H9 (cell line): ENCODE measurements at places on chromosomes 2 and 18. TPM values are rescaled to one million over a fixed set of nuclear protein-coding genes. Genes with fewer than 3 reads are reported as not detected.

Gene CROCC2
- not detected in 2 replicates for total RNA-seq

GRCh38 chr18:64436111-64436510 is 287.2 kb upstream of the LINC00305 start:
- DNase-seq: no peak

DNA sequence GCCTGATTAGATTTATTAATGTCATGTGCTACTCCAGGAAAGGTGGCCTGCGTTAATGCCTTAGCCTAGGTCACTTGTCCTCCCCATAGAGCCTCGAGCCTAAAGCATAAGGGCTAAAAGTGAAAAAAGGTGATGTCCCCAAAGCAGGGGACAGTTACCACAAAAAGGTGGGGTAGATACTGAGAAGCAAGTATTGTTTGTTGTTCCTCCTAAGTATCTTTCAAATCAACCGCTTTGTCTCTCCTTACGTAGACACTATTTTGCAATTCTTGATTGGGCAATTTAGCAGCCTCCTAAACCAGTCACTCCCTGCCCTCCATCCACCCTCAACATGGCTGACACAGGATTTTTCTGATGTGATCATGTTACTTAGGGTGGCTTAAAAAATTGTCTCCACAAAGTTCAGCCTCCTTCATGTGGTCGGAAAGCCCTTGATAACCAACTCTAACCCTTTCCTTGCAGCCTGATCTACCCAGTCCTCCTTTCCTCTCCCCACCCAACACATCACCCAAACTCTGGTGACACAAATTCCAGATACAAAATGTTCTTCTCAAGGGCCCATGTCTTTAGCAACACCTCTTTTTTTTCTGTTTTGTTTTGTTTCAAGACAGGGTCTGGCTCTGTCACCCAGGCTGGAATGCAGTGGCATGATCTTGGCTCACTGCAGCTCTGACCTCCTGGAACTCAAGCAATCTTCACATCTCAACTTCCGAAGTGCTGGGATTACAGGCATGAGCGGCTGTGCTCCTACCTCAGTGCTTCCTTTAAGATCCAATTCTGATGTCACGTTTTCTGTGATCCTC is 6.9 kb downstream of the INHA start:
- DNase-seq: no peak

Gene FHL2
- total RNA-seq: 34.9 and 36.9 TPM in 2 replicates

Gene VAMP8
- total RNA-seq: 33.4 and 34.3 TPM in 2 replicates

DNA sequence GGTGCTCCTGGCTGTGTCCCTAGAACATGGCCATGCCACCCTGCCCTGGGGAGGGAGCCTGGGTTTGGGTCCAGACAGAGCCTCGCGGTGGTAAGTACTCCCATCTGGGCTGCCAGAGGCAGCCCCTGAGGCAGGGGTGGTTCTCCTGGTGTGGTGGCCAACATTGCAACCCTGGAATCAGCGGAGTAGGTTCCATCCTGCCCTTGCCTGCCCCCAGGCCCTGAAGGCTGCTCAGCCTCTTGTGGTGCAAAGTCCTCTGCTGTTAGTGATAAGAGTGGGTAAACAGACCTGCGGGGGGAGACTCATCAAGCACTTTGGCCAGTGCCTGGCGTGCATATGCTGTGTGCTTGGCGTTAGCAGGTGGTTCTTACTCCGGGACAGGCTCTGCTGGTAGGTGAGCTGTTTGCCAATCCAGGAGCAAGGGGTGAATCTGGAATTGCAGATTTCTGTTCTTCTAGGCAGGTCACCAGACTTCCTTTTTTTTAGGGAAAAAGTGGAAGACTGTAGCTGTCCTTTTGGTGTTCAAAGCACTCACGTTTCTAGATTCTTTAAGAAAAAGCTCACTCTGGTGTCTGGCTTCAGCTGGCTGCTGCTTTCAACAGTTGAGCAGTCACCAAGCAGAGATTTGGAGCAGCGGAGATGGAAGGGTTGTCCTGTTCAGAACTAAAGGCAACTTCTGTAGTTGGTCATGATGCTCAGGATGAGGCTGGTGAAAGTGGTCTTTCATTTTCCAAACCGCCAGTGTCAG is 3.2 kb downstream of the CNNM3 start:
- DNase-seq: peak; percentile 47

DNA sequence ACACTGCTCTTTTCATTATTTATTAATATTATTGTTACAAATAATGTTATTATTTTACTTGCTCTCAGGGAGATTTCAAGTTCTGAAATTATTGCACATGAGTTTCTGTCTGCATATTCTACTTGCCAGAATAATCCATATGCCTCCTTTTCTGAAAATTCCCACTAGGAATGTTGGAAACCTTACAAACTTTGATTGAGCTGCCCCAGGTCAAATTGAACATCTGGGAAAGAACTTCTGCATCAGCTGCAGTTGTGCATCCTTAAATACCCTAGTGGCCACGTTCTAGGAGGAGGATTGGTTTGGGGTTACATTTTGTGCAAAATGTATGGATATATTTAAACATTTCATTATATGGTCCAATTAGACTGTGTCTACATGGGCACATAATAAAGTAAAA is 1302.7 kb upstream of the PIK3C3 start:
- no peak for DNase-seq

Gene UGT1A8
- total RNA-seq: not detected in 2 replicates

Gene RTKN
- 87.1 and 90.9 TPM in 2 replicates for total RNA-seq

Gene SERPINB5
- 0.20 TPM in 1 of 2 replicates, not detected in the other for total RNA-seq

GRCh38 chr2:98280376-98281102 is 65.7 kb upstream of the CNGA3 start:
- DNase-seq: no peak

GRCh38 chr2:180655842-180656454 is 324.5 kb upstream of the UBE2E3 start:
- DNase-seq: no peak

GRCh38 chr2:148829618-148830017 is 45.4 kb upstream of the KIF5C start:
- DNase-seq: no peak

Gene CSRNP3
- 2.3 and 3.6 TPM in 2 replicates for total RNA-seq

Gene RAD51AP2
- 0.07 TPM in 1 of 2 replicates, not detected in the other for total RNA-seq

DNA sequence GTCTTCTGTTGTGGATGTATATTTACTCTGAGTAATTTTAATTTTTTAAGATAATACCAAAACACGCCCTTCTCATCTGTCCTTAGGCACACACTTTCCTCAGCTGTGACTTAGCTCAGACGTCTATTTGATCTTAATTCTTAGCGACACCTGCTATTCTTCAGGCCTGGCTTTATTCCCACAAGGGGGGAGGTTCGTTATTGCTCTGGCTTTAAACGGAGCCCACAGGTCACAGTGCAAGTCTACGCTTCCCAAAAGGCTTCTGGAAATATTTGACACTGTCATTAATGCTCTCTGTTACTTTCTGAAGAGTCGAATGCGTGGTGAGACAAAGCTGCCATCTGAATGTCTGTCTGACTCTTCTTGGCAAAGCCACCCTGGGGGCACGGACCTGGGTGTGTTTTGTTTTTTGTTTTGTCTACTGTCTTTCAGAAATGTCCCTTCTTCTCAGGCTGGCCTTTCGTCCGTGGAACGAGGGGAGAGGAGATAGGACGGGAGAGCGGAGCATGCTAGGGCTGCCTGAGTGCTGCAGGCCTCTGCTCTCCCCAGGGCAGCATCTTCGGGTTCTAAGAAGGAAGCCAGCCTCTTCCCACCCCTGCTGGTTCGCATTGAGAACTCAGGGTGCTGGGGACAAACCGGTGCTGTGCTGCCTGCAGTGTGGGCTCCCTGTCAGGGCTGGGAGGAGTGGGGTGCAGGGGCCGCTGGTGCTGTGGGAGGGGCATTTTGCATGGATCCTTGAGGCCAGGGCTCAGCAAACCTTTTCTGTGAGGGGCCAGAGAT is 61.9 kb downstream of the ASAP2 start:
- no peak for DNase-seq
